ENCODE measurements at places on chromosomes 6 and 20.
A peak's percentile ranks its signal among the peaks of the same experiment; 100 is the strongest.

DNA sequence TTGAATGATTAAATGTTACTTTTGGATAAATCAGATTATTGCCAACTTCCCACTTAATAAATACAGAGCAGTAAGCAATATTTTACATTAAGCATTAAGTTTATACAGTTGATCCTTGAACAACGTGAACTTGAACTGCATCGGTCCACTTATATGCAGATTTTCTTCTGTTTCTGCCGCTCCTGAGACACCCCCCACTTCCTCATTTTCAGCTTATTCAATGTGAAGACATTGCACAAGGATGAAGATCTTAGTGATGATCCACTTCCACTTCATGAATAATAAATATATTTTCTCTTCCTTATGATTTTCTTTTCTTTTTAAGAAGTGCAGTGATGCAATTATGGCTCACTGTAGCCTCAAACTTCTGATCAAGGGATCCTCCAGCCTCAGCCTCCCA, 167.2 kb downstream of the LINC00237 start:
- no peak for DNase-seq

- DNase-seq: no peak
These were observed 56.9 kb downstream of the LY86 start for GRCh38 chr6:6645261-6645917.

- DNase-seq: no peak
These were observed 18.7 kb downstream of the CDS2 start for GRCh38 chr20:5145365-5146098.

- no peak for DNase-seq
These were observed 225.5 kb downstream of the EYA4 start for GRCh38 chr6:133466680-133467079.

GRCh38 chr6:37804586-37804985, 14.9 kb upstream of the ZFAND3 start:
- no peak for DNase-seq

GRCh38 chr20:54389596-54390280, 85.7 kb upstream of the DOK5 start:
- no peak for DNase-seq

DNA sequence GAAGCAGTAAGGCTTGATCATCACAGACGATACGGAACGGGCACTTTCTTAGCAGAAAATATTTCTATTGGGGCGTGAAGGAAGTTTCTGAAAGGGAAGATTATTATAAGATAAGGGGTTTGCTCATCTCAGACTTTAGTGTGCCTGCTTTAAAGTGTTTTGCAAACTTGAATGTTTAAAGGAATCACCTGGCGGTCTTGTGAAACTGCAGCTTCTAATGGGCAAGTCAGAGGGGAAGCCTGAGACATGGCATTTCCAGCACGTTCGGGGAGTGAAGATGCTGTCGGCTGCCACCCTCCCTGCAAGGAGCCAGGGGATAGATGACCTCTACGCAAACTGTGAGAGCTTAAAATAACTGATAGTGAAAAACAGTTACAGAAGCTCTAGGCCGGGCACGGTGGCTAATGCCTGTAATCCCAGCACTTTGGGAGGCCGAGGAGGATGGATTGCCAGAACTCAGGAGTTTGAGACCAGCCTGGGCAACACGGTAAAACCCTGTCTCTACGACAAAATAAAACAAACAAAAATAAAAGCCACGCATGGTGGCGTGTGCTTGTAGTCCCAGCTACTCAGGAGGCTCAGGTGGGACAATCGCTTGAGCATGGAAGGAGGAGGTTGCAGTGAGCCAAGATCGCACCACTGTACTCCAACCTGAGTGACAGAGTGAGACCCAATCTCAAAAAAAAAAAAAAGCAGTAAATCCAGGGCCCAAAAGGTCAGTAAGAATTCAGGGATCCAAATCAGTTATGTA, 2.3 kb upstream of the KIF16B start:
- peak; percentile 55 for DNase-seq

DNA sequence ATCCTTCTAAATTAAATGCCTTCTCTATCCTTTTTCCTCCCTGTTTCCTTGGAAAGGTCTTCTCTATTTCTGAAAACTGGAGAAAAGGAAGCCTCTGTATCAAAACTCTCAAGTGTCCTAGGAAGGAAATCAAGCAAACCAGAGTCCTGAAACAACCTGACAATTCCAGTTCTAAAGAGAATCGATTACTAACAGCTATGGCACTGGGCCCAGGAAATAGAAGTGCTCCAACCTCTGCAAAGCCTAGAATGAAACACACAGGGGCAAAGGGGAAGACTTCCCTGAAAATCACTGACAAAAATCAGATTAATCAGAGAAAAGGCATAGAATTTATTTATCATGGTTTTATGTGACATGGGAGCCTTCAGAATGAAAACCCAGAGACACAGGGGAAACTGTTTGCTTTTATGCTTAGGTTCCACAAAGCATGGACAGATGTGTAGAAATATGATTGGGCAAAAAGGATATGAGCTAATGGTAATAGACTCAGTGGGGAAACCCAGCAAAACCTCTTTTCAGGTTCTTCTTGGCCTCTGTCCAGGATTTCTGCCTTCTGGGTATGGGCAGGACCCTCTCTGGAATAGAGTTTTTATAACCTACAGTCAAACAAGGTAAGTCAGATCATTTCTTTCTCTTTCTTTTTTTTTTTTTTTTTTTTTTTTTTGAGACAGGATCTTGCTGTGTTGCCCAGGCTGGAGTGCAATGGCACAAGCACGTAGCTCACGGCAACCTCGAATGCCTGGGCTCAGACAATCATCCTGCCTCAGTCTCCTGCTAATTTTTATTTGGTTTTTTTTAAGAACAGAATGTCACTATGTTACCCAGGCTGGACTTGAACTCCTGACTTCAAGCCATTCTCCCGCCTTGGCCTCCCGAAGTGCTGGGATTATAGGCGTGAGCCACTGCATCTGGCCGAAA, 91.7 kb downstream of the CD24 start:
- DNase-seq: no peak

GRCh38 chr6:29589423-29590048, 4.6 kb downstream of the OR2H2 start:
- DNase-seq: peak; percentile 55

GRCh38 chr20:34720266-34720665, 16.1 kb downstream of the TP53INP2 start:
- peak; percentile 81 for DNase-seq

GRCh38 chr6:25472306-25472705, 179.7 kb upstream of the SCGN start:
- no peak for DNase-seq

- no peak for DNase-seq
These were observed 26.1 kb upstream of the TBC1D7 start for GRCh38 chr6:13354331-13355042.

GRCh38 chr6:8674126-8674525, 238.8 kb upstream of the SLC35B3 start:
- DNase-seq: peak; percentile 43

- DNase-seq: no peak
These were observed 98.7 kb upstream of the LAMA2 start for GRCh38 chr6:128784266-128784665.

- DNase-seq: no peak
These were observed 19.0 kb upstream of the TGM2 start for GRCh38 chr20:38184101-38184500.

DNA sequence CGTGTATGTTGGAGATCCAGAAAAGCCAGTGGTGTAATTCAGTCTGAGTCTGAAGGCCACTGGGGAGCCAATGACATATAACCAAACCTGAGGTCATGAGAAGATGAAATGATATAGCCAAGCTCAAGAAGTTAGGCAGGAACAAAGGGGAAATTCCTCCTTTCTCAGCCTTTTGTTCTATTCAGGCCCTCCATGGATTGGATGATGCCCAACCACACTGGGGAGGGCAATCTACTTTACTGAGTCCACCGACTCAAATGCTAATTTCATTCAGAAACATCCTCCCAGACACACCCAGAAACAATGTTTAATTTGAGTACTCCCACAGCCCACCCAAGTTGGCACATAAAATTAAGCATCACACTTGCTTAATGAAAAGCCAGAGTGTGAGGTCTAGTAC, 183.6 kb downstream of the GJA1 start:
- no peak for DNase-seq

GRCh38 chr6:56659721-56660380, 17.2 kb upstream of the DST start:
- no peak for DNase-seq

- no peak for DNase-seq
These were observed 15.6 kb downstream of the COL21A1 start for GRCh38 chr6:56231827-56232226.

DNA sequence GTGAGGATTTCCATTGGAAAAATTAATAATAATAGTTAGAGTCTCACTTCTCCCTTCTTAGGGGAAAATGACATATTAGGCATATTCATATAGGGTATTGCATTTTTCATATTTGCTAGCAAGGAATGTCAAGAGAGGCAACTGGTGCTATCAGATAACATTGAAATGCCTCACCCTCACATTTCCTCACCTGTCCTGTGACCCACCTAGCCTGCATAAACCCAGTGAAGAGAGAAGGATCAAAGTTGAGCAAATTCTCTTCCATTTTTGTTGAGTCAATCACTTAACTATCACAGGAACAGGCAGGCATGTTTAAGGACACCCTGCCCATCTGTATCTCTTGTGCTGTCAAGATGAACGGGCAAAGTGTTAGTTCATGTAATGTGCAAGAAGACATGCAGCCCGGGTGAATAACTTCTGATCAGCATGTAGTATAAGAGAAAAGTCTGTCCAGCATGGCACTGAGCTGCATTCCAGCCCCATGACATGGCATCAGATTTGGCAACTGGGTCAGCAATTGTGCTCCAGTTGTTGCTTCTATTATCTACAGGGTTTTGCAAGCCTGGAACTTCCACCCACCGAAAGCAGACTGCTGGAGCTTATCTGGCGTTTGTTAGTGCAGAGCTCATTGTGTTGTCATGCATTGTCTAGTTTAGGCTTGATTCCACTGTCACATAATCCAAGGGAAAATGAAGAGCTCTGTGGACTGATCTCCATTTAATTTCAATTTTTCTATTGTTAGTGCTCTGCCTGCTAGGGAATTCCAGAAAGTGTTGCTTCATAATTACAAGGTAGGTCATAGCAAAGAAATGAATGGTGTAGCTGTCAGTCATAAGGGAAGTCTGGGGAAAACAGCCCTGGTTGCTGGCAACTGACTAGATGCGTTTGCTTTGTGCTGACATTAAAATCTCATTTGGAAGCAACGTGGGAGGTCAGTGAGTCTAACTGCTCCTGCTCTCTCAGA, 138.4 kb upstream of the TNFAIP3 start:
- peak; percentile 22 for DNase-seq

DNA sequence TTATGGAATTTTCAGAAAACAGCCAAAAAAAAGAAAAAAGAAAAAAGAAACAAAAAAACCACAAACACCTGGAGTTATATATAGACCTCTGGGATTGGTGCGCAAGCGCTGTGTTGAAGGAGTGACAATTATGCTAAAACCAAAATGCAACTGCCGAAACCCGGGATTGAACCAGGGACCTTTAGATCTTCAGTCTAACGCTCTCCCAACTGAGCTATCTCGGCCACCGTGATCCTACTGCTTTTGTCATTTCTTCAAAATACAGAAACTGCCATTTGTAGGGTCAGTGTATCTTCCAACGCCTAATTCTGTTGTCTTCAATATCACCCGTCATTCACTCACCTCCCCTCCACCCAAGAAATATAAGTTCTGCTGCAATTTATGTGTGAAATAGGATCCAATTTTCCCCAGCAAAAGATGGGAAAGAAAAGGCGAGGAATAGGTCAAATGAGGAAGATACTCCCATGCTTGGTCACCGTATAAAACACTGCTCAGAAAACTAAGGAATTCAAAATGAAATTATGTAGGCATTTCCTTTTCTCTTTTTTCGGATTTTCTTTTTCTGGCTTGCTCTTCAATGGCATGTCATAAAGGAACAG, 116.0 kb downstream of the TRIM27 start:
- peak; percentile 41 for DNase-seq

- peak; percentile 54 for DNase-seq
These were observed at the start of gene STX11 for GRCh38 chr6:144149894-144150709. Gene STX11 (plus strand): TSS chr6:144150517. CDS start chr6:144186628, 36,111 bp downstream.

- no peak for DNase-seq
These were observed 13.0 kb downstream of the HM13 start for GRCh38 chr20:31527266-31527665.

DNA sequence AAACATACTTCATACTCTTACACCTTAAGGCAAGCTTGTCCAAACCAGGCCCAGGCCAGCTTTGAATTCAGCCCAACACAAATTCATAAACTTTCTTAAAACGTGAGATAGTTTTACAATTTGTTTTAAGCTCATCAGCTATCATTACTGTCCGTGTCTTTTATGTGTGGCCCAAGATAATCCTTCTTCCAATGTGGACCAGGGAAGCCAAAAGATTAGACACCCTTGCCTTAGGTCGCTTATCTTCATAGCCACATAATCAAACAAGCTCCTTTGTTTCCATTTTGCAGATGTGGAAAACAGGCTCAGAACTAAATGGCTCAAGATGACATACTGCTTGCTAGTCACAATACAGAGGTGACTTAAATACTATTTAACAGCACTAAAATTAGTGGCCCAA, 6.0 kb downstream of the SALL4 start:
- no peak for DNase-seq

GRCh38 chr6:149076355-149076734, 241.2 kb upstream of the TAB2 start:
- DNase-seq: no peak

DNA sequence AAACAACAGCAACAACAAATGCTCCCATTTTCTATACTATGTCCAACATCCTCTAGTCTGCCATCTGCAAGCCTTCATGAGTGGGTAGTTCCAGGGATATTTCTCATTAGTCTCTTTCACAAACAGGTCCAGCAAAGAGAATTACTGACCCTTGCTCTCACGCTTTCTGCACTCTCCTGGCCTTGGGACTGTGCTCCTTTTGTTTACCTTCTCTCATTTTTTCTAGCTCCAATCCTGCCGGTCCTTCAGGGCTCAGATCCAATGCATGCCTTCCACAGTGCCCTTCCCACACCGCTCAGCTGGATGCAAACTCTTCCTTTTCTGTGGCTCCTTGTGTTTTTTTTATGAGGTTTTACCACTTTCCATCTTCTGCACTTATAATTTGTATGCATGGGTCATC, 47.2 kb downstream of the ADTRP start:
- DNase-seq: no peak

DNA sequence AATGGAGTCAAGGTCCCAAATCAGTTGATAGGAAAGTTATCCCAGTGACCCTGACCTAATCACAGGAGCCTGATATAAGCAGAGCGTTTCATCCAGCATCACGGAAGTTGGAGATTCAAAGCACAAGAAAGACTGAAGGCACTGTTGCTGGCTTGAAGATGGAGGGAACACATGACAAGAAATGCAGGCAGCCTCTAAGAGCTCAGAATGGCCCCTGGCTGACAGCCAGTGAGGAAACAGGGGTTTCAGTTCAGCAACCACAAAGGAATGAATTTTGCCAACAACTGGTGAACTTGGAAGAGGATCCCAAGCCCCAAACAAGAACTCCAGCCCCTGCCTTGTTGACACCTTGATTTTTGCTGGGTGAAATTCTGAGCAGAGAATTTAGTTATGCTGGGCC, 778.5 kb downstream of the MAFB start:
- DNase-seq: no peak

- DNase-seq: no peak
These were observed 20.9 kb downstream of the IGF2R start for GRCh38 chr6:159989492-159990480.

DNA sequence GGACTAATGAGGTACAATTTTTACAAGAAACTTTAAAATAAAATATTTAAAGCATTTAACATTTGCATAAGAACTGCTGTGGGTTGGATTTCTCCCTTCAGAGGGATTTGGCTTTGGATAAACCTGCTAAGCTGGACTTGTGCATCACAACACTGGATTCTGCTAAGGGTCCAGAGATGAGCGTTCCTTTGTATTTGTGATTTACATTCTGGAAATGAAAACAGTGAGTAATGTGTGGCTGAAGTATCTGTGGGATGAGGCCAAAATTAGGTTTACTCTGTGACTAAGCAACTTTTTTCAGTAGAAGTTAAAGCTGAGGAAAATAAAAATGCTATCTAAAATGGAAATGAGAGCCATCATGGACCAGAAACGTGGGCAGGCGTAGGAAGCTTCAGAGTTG, 494.3 kb downstream of the EPM2A start:
- no peak for DNase-seq

Data from NCI-H1417 (cell line).